ENCODE measurements at places on chromosomes 11 and 22. TPM values are rescaled to one million over a fixed set of nuclear protein-coding genes. Genes with fewer than 3 reads are reported as not detected.

- no peak for DNase-seq
These were observed 782.5 kb downstream of the ETS1 start for GRCh38 chr11:127804747-127805400.

GRCh38 chr11:47768101-47768612 is 1.0 kb upstream of the FNBP4 start:
- DNase-seq = peak; percentile 73

GRCh38 chr11:111633756-111634362 is 31.6 kb downstream of the SIK2 start:
- no peak for DNase-seq

DNA sequence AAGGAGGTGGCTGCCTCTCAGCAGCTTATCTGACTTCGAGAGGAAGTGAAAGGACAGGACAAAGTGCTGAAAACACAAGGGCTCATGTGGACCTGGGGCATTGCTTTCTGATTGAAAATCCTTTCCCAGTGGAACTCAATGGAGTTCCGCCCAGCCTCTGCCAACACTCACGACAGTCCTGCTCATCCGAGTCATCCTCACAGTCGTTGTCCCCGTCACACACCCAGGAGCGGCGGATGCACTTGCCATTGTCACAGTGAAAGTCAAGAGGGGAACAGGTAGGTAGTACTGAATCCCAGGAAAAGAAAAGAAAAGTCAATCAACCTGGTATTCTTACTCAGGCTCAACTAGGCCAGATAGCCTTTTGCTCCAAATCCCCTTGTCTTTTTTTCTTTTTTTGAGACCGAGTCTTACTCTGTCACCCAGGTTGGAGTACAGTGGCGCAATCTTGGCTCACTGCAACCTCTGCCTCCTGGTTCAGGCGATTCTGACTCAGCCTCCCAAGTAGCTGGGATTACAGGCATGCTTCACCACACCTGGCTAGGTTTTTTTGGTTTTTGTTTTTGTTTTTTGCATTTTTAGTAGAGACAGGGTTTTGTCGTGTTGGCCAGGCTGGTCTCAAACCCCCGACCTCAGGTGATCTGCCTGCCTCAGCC is 18.1 kb downstream of the LRP4 start:
- DNase-seq = no peak

DNA sequence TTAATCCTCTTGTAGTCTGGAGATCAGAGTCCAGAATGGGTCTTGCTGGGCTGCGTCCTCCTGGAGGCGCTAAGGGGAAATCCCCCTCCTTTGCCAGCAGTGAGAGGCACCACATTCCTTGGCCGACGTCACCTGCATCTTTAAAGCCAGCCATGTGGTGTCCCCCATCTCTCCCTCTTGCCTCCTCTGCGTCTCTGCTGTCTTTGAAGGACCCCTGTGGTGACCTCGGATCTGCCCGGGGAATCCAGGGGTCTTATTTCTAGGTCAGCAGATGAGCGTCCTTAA is 27.2 kb upstream of the PARVB start:
- no peak for DNase-seq

Gene P2RX3
- 0.99 TPM for total RNA-seq

DNA sequence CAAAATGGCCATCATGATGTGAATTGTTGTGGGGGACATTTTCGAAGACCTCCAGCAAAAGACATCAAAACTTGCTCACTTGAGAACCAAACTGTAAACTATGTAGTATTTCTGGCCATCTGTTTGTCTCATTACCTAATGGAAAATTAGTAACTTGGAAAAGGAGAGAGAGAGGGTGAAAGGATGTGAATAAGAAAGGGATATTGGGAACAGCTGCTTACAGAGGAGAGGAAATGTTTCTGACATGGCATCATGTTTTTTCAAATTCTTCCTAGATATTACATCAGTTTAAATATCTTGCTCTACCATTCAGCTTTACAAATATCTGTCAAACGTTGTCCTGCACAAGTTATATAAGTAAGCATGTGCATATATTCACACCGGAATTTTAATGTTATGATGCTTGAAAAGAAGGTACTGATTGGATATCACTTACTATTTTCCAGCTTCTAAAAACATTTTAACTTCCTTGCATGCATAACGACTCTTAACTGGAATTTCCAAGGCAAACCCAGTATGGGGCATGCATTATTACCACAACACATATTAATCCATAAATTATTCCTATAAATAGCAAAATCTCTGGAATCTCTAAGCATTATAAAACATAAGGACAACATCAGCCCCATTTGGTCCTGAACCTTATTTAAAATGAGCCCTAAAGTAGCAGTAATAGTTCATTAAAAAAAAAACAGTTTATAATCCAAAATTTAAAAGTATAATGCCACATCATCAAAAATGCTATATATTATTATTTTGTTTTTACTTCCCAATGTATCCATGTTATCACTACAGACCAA is 20.0 kb downstream of the GUCY1A2 start:
- no peak for DNase-seq

DNA sequence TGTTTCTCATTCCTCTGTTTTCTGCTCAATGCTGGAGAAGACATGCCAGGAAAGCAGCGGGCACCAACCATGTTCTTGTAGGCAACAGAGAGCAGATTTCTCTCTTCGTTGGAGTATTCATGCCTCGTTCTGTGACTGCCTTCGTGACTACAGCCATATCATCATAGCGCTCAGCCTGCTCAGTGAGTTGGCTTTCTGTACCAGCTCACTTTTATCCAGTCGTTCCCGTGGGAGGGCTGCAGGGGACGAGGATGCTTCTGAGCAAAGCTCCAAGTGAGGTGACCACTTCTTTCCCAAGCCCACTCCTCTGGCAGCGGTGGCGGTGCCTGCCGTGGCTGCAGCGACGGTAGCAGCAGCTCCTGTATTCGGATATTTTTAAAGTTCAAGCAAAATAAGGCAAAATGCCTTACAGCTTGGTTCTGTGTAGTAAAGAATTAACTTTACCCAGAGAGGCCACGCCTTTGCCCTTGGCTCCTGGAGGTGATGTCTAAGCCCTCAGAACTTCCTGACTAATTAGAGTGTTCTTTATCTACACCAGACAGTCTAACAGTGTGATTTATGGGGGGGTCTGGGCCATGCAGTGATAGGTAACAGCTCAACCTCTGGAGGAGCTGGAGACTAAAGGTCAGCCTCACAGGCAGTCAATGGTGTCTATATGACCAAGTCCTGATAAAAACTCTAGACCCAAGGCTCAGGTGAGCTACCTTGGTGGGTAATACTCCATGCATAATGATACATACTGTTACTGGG is 35.3 kb downstream of the LDHAL6A start:
- DNase-seq = no peak

GRCh38 chr11:17852246-17852645 is 117.7 kb downstream of the KCNC1 start:
- no peak for DNase-seq

DNA sequence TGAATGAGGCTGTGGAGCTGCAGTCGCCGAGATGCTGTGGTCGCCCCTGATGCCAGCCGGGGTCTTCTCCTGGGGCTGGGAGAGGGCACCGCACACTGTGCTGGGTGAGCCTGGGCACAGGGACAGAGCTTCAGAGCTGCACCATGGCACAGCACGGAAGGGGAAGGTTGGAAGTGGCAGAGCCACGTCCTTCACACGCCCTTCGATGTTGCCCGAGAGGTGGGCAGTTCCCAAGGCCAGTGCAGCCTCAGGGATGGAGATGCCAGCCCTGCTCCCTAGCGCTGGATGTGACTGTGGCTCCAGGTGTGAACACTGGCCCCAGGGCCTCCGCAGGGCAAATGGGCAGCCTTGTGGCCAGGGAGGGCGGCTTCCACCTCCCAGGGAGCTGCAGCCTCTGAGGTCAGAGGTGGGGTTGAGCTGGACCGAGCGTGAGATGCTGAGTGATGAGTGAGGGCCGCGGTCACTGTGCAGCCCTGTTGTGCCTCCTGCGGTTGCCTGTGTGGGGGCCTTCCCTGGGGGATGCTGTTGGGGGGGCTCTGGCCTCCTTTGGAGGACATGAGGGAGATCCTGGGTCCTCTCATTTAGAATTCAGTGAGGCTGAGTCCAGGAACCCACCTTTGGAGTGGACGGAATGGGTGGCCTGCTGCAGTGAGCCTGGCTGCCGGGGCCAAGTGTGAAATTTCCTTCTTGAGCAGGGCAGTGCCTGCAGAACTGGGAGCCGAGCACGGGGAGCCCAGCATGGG is 1090.0 kb downstream of the BRD1 start:
- DNase-seq = no peak

DNA sequence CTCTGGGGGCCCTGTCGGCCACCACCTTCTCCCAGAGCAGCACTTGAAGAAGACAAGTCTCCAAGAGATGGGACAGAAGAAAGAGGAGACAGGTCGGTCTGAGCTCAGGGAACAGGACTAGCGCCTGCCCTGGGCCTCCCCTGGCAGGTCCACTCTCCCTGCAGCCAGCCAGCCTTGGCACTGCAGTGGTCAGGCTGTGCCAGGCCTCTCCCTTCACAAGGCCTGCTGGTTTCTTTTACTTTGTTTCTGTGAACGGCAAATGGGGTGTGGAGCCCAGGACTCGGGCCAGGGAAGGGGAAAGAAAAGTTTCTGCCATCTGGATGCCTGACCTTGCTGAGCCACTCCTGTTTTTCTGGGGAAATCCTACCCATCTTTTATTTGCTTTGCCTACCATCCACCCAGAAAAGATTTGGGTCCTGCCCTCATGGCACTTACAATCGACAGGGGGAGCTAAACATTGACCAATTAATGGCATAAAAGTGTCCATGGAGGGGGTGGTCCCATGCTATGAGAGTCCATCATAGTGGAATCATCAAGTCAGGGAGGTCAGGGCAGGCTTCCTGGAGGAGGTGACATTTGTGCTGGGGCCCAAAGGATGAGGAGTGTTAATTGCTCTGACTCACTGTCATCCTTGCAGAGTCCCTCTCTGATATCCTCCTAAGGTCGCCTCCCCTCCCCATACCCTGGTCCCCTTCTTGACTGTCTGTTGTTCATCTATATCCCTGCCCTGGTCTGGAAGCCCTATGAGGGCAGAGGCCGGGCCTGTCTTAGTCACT is 65.2 kb downstream of the NFAM1 start:
- no peak for DNase-seq

Gene CYP2D6
- 2.0 TPM for total RNA-seq

Gene RASD2
- total RNA-seq = 8.7 TPM

Gene YAP1
- total RNA-seq = 152 TPM

GRCh38 chr22:45783021-45783420 is 111.4 kb downstream of the ATXN10 start:
- DNase-seq = no peak

GRCh38 chr22:19361501-19362103 is 69.9 kb downstream of the HIRA start:
- DNase-seq = no peak

GRCh38 chr11:67558084-67558772 is 25.4 kb upstream of the GSTP1 start:
- no peak for DNase-seq

Gene TREH
- total RNA-seq = 0.44 TPM

Gene TOMT
- total RNA-seq = not detected

- peak; percentile 96 for DNase-seq
These were observed 16.0 kb downstream of the SLC43A1 start for GRCh38 chr11:57499413-57499982.

Gene BRSK2
- total RNA-seq = 1.7 TPM

- no peak for DNase-seq
These were observed 72.1 kb downstream of the BRD1 start for GRCh38 chr22:49755631-49756001.

Gene OR52E5
- not detected for total RNA-seq

- no peak for DNase-seq
These were observed 50.8 kb downstream of the ATG16L2 start for GRCh38 chr11:72864702-72865655.

Gene SLCO2B1
- total RNA-seq = 48.4 TPM

DNA sequence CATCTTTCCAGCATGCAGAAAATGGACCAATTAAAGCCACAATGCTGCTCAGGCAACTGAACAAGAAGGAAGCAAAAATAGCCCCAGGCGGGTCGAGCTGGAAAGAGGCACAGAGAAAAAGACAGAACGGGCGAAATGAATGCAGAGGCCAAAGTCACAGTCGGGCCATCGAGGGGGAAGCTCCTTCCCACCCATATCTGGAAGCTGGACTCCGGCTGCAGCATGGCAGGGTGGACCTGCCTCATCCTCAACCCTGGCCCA is 58.6 kb upstream of the PRDM11 start:
- no peak for DNase-seq

GRCh38 chr11:117700551-117700950 is 96.5 kb downstream of the DSCAML1 start:
- DNase-seq = no peak

Gene PISD
- 68.0 TPM for total RNA-seq

- no peak for DNase-seq
These were observed 202.5 kb upstream of the CADM1 start for GRCh38 chr11:115706626-115707135.

DNA sequence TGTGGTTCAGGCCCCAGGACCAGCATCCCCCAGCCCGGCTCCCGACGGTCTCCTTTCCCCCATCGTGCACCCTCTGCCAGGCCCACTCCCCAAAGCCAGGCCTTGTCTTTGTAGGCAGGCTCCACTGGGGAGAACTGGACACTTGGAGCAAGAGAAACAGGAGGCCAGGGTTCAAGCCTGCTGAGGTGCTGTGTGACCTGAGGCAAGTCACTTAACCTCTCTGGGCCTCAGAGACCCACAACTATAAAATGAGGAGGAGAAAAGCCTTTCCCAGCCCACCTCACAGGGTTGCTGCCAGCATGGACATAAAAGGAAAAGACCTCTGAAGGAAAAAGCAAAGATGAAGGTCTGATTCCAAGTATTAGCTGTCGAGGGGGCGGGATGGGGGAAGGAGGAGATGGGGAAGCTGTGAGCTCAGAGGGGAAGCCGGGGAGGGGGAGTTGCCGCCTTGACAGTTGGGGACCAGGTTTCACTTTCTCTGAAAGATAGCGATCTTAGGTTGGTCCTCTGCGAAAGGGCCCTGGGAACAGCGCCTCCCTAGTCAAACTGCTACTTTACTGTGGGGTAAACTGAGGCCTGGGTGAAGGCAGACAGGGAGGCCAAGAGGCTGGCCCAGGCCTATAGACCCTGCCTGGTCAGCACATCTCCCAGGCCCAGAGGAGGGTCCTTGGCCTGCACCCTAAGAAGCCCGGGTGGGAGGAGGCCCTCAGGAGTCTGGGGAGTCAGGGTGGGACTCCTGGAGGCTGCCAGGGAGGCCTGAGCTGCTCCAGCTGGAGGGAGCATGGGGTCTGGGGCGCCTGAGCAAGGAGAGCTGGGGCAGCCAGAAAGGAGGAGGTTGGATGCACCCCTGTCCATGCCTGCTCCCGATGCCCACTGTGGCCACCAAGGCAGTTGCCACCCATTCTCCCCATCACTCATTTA is 991 bp upstream of the OSM start:
- no peak for DNase-seq

DNA sequence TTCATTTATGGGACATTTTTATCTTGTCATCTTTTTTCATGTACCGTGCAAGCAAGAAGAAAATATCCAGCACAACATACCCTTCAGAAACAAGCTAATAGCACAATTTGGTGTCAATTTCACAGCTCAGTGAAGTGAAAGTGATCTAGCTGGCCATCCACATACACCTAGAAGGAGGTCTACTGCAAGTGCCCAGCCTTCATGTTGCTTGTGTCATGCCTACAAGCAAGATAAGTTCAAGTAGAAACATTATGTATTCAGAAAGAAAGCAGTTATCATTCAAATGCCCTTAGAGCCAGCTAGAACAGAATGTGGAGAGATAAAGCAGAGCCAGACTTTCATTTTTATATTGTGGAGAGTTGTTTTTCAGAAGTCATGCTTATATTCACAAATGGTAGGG is 325.7 kb upstream of the PITPNB start:
- DNase-seq = no peak

- DNase-seq = no peak
These were observed 391.5 kb downstream of the CADM1 start for GRCh38 chr11:115112754-115113153.
